AG04450 (cell line): ENCODE measurements at places on chromosomes 6 and 20. TPM values are rescaled to one million over a fixed set of nuclear protein-coding genes. Genes with fewer than 3 reads are reported as not detected.
A peak's percentile ranks its signal among the peaks of the same experiment; 100 is the strongest.

- DNase-seq: no peak
Observed at GRCh38 chr6:156185113-156185512, 592.1 kb upstream of the ARID1B start.

- DNase-seq: no peak
Observed at GRCh38 chr6:167349631-167350274, 24.9 kb downstream of the TTLL2 start.

DNA sequence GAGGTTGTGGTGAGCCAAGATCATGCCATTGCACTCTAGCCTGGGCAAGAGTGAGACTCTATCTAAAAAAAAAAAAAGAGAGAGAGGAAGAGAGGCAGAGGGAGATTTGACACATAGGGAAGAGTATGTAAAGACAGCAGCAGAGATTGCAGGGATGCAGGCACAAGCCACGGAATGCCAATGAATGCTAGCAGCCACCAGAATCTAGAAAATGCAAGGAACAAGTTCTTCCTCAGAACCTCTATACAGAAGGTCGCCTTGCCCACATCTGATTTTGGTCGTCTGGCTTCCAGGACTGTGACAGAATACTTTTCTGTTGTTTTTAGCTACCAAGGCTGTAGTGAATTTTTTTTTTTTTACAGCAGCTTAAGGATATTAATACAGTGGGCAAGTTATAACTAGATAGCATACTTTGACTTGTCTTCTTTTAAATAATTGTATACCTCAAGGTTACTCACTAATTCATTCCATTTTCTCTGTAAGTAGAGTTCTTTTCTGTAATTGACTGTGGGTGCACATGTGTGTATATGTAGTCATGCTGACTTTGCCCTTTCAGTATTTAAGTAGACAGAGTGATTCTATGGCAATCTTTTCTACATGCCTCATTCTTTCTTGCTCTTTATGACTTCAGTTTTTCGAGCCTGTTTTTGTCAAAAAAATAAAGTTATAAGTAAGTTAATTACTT lies 402.2 kb downstream of the GJA1 start:
- no peak for DNase-seq

DNA sequence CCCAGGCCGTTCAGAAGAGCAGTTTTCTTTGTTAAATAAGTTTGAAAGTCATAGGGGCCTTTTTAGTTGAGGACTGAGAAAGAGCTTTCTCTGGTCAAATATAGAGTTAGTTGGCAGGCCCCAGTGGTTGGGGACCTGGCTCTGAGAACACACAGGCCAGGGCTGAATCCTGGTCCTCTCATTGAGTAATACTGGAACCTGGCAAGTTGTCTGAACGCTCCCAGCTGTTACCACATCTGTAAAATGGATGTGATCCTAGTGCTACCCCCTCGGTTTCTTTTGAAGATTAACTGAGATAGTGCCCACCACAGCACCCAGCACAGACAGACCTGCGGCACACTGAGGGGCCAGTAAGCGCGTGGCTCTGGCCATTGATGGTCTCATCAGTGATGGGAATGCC lies 215.5 kb downstream of the ZDHHC14 start:
- DNase-seq: no peak

GRCh38 chr20:4418141-4418540 lies 303.6 kb upstream of the PRND start:
- no peak for DNase-seq

- DNase-seq: no peak
Observed at GRCh38 chr6:15829156-15829555, 166.3 kb upstream of the DTNBP1 start.

DNA sequence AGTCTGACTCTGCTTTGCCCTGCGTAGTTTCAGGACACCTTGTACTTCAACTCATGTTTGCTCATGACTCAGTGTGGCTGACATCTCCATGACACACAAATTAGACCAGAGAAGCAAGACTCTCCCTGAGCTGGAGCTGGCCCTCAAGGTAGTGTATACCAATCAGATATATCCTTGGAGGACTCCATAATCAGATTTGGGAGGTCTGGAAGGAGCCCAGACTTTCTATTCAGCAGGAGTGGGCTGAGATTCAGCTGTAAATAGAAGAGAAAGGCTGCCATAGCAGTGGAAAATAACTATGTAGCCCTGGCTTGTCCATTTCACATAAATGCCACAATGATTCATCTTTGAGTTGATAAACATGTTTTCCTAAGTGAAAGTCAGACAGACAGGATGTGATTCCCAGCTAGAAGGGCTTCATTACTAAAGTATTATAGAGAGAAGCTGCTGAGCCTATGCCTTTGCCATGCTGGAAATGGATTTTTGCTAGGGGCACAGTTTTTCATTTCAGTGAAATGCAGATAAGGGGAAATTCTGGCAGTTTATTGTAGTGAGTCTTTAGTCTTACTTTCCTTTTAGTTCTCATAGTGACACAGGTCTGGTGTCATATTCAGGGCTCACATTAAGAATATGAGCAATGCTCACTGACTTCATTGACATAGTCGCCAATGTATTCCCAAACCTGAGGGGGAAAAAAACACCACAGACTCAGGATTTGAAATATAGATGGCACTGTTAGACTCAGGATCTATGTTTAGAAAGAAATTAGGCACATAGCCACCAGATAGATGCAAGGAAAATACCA lies 95.3 kb downstream of the CLVS2 start:
- DNase-seq: no peak

- no peak for DNase-seq
Observed at GRCh38 chr20:20624914-20625313, 87.5 kb downstream of the RALGAPA2 start.

DNA sequence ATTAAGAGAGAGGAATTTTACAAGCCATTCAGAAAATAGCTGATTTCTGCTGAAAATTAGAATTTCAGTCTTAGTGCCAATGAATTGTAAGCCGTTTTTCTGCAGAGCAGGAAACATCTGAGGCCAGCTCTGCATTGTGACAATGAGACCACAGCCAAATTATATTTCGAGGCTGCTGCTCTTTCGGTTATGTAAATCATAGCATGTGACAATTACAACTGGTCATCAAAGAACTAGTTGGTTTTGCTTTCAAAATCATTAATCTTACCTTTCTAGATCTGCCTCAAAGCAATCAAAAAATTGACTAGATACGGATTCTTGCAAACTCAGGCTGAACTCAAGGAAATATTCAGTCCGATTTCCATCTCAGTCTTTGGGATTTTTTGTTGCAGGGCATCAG lies 33.4 kb upstream of the INSM1 start:
- DNase-seq: no peak

DNA sequence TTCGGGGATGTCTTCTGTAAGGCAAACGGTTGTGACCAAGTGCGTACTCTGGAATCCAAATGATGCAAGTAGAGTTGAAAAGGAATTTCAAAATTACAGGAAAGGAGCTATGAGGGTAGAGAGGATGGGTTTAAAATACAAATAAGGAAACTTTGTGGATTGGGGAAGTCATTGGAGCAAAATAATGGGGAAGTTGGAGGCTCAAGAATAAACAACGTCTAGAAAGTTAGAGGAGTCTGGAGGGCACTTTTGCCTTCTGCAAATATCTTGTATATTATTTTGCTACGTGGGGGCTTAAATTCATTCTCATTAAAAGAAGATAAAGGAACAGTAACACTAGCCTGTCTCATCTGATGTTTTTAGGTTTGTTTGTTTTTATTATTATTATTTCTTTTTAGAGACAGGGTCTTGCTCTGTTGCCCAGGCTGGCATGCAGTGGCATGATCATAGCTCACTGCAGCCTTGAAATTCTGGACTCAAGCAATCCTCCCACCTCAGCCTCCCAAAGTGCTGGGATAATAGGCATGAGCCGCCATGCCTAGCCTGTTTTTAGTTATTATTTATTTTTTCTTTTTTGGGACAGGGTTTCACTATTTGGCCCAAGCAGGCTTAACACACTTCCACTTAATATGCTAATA lies 55.0 kb upstream of the TNFAIP3 start:
- no peak for DNase-seq

- no peak for DNase-seq
Observed at GRCh38 chr6:91485047-91485446, 898.2 kb upstream of the MAP3K7 start.

- DNase-seq: no peak
Observed at GRCh38 chr20:36682311-36682710, 36.3 kb upstream of the SLA2 start.

GRCh38 chr20:1338096-1338495 lies 9.2 kb upstream of the SDCBP2 start:
- DNase-seq: no peak

- DNase-seq: no peak
Observed at GRCh38 chr6:25660512-25660911, 8.5 kb downstream of the SCGN start.

- no peak for DNase-seq
Observed at GRCh38 chr6:21915707-21916260, 322.2 kb downstream of the SOX4 start.

GRCh38 chr6:77038807-77039206 lies 424.5 kb downstream of the HTR1B start:
- peak; percentile 2 for DNase-seq

- DNase-seq: no peak
Observed at GRCh38 chr20:1489764-1490436, 1.3 kb downstream of the SIRPB2 start.

GRCh38 chr6:5094327-5094726 lies 9.2 kb downstream of the PPP1R3G start:
- peak; percentile 91 for DNase-seq

The AGPAT4 gene
- polyA plus RNA-seq: 7.8 and 10.0 TPM in 2 replicates

The OPRM1 gene
- not detected in 2 replicates for polyA plus RNA-seq

The TREM1 gene
- not detected in 2 replicates for polyA plus RNA-seq

The NUS1 gene
- 23.3 and 26.1 TPM in 2 replicates for polyA plus RNA-seq

The HSPA1L gene
- polyA plus RNA-seq: 1.1 and 1.2 TPM in 2 replicates

The CST2 gene
- not detected in 2 replicates for polyA plus RNA-seq
